ENCODE measurements at places on chromosomes 11 and 22.
A peak's percentile ranks its signal among the peaks of the same experiment; 100 is the strongest.

- peak; percentile 37 for DNase-seq
Measured at GRCh38 chr22:28002181-28002700, 83.2 kb upstream of the PITPNB start.

- no peak for DNase-seq
Measured at GRCh38 chr11:73229321-73229895, 11.3 kb downstream of the P2RY2 start.

- no peak for DNase-seq
Measured at GRCh38 chr22:28185130-28185529, 266.1 kb upstream of the PITPNB start.

DNA sequence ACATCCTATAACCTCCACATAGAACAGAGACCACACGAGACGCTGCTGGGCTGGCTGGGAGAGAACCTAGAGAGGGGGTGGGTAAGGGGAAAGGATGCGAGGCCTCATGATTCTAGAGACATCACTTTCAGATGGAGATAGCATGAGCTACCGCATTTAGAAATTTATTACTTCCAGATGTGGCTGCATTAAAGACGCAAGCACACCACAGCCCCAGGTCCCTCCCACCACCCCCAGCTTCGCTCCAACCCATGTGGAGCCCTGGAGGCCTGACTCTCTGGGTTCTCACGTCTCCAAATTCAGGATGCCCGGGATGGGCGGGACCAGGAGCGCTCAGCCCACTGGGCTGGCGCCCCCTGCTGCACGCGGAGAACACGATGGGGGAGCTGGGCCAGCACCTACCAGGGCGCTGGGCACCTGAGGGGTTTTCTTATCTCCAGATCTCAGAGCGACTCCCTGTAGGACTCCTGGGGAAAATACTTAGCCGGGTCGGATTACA is 13.6 kb downstream of the MRPL21 start:
- DNase-seq: peak; percentile 69

GRCh38 chr11:96318850-96319249 is 24.1 kb downstream of the MAML2 start:
- DNase-seq: no peak

- no peak for DNase-seq
Measured at GRCh38 chr11:65802841-65803240, 16.0 kb downstream of the OVOL1 start.

- no peak for DNase-seq
Measured at GRCh38 chr11:114353443-114353842, 46.9 kb downstream of the C11orf71 start.

- no peak for DNase-seq
Measured at GRCh38 chr11:123698546-123699127, 42.8 kb downstream of the ZNF202 start.

DNA sequence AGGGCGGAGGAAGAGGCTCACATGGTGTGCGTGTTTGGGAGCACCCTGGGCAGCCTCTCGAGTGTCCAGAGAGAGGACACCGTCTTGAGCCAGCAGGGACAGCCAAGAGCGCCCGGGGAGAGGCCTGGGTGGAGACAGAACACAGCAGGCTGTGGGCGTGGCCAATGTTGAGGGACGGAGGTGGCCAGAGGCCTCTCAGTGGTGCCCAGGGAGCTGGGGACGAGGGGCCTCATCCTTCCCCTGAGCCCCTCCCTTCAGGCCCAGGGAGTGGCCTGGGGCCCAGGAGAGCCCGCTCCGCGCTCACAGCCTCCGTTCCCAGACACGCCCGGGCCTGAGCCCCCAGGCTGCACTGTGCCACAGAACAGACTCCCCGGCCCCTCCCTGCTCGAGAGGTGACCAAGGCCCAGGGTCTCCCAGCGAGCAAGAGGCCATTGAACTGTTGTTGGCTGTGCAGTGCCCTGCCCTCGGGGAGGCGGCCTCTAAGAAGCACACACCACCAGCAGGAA is 48.4 kb downstream of the CDKN1C start:
- peak; percentile 33 for DNase-seq

DNA sequence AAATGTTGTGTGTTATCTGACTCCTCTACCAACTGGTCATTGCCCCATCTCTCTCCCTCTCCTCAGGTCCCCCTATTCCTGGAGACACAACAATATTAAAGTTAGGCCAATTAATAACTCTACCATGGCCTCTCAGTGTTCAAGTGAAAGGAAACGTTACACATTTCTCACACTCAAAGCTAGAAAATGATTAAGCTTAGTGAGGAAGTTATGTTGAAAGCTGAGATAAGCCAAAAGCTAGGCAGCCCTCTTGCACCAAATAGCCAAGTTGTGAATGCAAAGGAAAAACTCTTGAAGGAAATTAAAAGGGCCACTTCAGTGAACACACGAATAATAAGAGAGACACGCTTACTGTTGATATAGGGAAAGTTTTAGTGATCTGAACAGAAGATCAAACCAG is 6.9 kb downstream of the DLG2 start:
- DNase-seq: no peak

DNA sequence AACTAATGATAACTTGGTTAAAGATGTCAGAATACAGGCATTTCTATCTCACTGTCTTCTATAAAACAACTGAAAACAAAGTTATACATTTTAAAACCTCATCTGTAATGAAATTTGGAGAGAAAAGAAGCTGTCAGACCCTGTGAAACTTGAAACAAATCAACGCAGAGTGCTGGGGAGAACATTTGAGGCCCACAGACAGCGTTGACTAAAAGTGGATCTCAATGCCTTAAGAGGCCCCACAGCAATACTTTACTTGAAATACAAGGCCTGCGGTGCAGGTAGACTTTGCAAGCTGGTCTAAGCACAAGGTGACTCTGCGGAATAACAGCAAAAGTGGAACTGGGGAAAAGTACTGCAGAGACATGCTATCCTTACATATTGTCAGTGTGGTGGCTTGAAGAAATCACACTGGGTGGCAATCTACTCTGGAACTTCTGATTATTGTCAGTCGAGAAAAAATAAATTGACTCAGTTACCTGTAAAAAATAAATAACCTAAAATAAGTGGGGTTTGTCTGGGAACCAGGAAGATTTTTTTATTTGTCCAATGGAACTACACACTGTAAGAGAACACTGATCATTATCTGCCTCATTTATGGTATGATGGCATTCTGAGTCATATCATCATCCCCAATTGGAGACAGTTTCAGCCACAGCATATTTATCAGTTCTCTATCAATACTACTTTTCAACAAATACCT is 138.9 kb downstream of the LUZP2 start:
- DNase-seq: peak; percentile 36

- DNase-seq: no peak
Measured at GRCh38 chr11:625636-626268, 997 bp upstream of the CDHR5 start.

- DNase-seq: no peak
Measured at GRCh38 chr22:39661842-39662685, 91.5 kb downstream of the CACNA1I start.

- no peak for DNase-seq
Measured at GRCh38 chr11:8093931-8094575, 13.0 kb downstream of the TUB start.

GRCh38 chr11:113305440-113306336 is 8.7 kb upstream of the TTC12 start:
- peak; percentile 86 for DNase-seq

Measured in adipocyte (in vitro differentiated cells).